Breast epithelium (tissue), 4 donors: ENCODE measurements at places on chromosomes 13 and 19.
A peak's percentile ranks its signal among the peaks of the same experiment; 100 is the strongest.

GRCh38 chr19:49231389-49231788, 73.8 kb downstream of the TRPM4 start:
- no peak for DNase-seq

DNA sequence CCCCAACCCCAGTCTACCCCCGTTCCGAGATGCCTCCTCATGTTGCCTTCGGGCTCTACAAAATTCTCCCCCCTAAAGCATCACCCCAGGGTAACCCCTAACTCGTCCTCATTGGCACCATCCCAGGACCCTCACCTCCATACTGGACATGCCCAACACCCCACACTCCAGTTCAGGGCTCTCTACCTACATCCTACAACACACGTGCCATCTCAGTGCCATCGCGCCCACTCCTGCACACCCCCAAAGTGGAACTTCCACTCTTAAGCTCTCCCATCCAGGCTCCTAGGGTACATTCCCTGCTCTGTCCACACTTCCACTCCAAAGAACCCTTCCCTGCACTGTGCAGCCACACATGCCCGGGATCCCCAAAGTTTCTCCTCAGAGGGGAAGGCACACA, 827 bp upstream of the FKRP start:
- no peak for DNase-seq

DNA sequence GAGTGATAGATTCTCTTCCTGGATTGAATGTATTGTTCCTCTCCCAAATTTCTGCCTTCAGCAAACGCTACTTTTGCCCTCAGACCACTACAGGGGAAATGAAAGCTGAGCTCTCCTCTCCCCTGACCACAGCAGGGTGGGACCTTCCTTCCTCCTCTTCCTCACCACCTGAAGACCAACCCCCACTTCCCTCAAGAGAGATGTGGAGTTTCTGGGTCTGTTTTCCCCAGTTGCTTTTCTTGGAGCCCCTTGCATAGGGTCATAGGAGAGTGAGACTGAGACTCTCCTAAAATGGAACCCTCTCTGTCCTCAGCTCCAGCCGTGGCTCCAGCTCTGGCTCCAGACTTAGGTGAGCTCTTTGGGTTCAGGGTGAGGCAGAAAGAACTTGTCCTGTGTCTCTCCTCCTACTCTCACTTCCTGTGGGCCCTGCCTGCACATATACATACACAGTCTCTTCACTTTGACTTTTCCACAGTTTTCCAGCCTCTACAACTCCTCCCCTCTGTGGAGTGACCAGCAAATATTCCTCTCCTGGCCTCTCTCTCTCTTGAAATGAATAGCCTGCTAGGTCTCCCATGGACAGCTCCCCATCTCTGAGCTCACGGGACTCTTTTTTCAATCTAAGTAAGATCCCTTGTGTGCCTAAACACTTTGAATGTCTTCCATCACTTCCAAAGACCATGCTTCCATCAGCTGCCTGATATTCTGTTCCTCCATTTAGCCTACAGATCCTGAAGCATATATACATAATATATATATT, 19.2 kb upstream of the ZNF175 start:
- peak; percentile 17 for DNase-seq

GRCh38 chr19:38455031-38455430, 21.5 kb downstream of the RYR1 start:
- no peak for DNase-seq

DNA sequence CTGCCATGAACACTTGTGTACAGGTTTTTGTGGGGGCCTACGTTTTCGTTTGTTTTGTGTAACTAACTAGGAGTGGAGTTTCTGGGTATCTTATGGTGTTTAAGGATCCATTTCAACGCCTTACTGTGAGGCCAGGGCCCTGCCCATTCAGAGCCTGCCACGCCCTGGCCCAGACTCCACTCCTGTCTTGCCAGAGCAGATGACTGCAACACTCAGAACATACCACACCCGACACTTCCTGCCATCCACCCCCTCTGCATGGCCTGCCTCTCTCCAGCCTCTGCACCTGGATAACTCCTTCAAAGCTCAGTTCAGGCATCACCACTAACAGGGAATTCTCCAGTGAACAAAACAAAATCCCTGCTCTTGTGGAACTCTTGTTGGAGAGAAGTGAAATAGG, 43.2 kb downstream of the RGCC start:
- DNase-seq = no peak

DNA sequence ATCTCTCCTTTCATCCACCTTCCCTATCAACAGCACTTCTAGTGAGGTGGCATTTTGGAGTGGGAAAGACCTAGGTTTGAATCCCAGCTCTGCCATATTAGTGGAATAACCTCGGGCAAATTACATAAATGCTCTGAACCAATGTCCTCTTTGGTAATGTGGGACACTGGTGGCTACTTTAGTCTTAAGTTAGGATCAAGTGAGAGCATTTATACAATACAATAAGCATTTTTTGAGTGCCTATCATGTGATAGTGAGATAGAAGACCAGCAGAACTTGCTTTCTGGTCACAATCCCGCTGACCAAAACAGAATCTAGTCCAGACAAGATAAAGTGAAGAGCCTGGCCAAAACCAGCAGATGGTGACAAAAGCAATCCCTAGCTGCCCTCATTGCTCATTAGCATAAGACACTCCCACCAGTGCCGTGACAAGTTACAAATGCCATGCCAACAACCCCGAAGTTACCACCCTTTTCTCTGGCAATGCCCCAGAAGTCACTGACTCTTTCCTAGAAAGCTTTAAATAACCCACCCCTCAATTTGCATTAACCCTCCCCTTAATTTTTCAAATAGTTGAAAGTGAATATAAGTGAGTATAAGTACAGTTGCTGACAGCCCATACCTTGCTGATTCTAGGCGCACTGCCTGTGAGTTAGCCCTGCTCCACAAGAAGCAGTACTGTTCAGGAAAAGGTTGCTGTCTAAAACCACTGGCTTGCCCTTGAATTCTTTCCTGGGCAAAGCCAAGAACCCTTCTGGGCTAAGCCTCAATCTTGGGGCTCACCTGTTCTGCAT, 28.9 kb upstream of the KPNA3 start:
- DNase-seq = no peak

DNA sequence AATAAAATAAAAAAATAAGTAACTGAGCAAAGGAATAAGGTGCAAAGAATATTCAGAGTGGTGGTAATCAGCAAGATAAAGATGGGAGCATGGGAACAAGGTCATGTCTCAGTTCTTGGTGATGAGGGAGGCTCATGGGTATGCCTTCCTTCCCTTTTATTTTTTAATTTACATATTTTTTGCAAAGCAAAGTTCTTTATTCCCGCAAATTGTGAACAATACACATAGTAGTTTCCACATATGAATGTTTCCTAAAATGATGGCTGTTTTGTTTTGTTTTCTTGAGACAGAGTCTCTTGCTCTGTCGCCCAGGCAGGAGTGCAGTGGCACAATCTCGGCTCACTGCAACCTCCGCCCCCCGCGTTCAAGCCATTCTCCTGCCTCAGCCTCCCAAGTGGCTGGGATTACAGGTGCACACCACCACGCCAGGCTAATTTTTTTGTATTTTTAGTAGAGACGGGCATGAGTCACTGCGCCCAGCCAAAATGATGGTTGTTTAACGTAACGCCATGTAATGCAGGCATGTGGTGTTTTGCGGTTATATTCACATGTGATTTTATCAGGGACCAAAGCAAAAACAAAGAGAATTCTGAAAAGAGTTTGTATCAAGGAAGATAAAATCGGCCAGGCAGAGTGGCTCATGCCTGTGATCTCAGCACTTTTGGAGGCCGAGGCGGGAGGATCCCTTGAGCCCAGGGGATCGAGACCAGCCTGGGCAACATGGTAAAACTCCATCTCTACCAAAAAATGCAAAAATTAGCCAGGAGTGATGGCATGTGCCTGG, 4.5 kb upstream of the ADGRE2 start:
- no peak for DNase-seq

- DNase-seq = no peak
Measured at GRCh38 chr19:33819880-33820781, 23.5 kb downstream of the KCTD15 start.

DNA sequence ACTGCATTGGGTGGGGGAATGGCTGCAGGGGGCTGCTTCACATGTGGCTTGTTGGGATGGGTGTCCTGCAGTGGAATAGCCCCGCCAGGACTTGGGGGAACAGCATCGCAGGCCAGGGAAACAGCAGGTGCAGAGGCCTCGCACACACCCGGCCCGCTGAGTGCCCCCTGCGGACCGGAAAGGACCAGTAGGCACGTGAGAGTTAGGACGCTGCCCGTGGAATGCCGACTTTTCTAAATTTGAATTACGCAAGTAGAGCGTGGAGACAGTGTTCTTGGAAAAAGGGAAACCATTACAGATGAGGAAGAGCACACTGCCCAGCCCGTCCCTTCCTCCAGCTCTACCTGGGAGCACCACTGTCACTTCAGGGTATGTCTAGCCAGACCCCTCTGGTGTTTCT, 11.5 kb downstream of the DNM2 start:
- DNase-seq = no peak

DNA sequence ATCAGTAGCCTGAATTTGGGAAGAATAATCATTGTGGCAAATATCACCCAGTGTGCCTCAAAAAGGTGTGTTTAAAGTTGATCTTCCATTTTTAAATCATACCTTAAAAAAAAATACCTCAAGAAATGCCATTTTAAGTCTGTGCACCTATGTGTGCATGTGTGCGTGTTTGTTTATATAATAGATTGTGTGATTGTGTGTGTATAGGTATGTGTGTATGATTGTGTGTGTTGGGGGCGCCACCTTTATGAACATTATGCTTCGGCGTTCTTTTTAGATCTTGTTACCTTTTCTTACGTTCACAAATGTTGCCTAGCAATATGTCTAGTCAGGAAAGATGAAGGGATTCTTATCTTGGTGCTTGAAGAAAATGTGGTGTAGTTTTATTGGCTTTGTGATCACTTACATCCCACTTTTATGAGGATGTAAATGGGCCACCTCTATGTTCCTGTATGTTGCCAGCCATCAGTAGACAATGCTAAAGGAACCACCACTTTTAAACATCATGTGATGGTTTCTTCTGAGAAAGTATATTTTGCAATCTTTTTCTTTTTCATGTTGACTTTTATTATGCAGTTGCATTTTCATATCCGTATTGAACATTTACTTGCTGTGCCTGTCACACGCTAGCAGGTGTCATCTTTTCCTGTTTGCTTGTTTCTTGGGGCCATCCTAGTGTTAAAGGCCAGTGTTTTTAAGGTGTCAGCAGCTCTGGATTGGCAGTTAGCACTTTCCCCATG, 2.2 kb upstream of the IRS2 start:
- no peak for DNase-seq

GRCh38 chr13:46345398-46345797, 41.7 kb downstream of the RUBCNL start:
- no peak for DNase-seq

- no peak for DNase-seq
Measured at GRCh38 chr19:6730941-6731670, 6.3 kb downstream of the GPR108 start.

DNA sequence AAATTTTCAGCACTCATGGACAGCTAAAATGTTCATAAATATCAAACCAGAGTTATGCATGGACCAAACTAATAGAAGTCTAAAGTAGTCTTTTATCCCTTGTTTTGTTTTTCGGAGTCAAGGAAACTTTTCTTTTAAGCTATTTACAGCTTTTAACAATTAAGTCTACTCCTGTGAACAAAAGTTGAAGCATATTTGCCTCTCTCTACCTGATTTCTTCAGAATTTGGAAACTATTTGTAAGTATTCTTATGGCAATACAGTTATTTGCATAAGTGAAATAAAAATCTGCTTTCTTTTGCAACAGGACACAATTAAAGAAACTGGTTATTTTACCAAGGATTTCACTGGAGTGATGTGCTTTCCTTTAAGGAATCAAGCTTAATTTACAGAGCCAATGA, 47.1 kb upstream of the ANKRD10 start:
- no peak for DNase-seq

GRCh38 chr13:45678282-45678681, 23.8 kb upstream of the CBY2 start:
- no peak for DNase-seq

DNA sequence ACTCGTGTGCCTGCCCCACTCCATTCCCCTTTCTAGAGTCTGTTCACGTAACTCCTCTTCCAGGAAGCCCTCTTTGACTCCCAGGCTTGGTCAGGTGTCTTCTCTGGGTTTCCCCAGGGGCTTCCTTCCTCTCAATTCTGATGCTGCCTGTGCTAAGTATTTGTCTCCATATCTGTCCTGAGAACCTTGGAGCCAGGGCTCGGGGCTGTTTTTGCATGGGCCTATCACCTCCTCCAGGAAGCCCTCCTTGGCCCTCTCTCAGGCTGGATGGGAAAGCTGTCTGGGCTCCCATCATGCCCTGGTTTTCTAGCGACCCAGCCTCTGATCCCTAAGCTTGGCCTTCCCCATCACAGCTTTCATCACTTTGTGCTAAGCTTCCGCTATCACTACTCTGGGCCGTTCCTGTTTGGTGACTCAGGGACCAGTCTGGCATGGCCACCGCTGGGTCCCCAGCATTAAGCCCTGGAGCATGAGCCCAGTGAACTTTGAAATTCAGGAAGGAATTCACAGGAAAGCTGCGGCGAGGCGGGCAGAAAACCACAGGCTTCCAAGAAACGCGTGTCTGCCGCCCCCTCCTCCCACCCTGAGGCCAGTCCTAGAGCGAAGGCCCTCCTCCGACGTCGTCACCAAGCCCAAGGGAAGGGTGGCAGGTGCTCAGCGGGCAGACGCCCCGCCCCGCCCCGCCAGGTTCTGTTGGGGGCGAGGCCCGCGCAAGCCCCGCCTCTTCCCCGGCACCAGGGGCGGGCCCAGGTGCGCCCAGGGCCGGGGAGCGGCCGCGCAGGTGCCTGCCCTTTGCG, 486 bp upstream of the SPINT2 start:
- DNase-seq = peak; percentile 95
